ENCODE measurements at places on chromosomes 3 and 15.

DNA sequence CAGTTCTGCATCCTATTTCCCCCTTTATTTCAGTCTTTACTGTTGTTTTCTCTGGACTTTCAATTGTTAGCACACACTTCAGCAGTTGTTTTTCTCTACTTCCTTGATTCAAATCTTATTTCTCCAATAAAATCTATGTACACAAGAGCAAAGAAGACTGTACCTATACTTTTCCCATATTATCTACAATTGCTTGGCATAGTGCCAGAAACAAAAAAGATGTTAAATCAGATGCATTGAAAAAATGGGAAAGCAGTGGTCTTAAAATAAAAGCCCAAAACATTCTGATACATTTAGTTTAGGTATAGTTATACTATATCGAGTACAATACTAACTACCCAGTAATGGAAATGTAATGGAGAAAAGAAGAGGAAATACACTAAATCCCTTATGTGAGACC is 265.1 kb downstream of the UBE2E2 start:
- DNase-seq: no peak

GRCh38 chr3:129007792-129008191 is 6.7 kb downstream of the EFCC1 start:
- DNase-seq: no peak

DNA sequence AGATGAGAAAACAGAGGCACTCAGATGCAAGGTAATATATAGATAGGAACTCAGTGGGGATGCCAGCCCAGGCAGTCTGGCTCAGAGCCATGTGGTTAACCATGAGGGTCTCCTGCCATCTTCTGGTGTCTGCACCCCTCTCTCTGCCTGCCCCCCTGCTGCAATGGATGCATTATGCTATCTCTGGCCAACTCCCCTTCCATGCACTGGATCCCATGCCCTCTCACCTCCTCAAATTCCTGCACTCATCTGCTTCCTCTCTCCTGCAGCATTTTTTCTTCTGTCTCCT is 163.2 kb downstream of the STT3B start:
- no peak for DNase-seq

DNA sequence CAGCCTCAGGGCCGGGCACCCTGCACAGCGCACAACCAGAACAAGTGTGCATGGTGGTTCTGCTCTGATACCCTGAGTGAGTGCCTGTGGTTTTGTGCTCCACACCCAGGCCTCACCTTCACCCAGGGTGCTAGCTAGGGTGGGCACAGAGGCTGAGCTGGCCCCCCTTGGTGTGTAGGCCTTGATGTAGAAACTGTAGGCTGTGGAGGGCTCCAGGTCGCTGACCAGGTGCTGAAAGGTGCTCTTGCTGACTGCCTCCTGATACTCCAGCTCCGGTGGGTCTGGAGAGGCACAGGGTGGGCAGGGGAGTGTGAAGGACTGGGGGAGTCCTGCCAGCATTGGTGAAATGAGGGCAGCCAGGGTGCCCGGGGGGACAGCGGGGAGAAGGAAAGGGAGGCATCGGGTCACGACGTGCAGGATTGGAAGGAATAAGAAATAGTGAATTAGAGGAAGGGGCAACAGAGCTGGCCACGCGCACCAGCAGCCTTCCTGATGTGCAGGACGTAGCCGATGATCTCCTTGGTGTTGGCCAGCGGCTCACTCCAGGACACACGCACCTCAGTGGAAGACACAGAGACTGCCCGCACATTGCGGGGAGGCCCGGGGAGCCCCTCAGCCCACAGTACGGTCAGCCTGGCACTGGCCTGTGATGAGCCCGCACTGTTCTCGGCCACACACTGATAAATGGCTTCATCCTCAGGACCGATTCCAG is 26.6 kb downstream of the RNU5B-1 start:
- DNase-seq: no peak

DNA sequence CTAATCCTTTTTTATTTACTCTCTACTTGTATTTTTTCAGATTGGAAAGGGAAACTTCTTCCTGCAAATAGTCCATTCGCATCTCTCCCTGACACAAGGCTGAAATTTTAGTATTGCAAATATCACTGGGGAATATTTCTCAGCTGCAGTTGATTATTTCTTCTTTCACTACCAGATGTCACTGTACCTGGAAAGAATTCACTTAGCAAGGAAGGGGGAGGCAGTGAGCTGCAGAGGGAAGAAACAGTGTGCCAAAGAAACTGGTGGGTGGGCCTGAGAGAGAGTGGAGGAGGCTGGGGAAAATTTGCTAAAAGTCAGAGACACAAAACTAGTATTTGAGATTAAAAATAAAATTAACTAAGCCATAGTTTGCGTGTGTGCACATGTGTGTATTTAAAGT is 142.3 kb upstream of the STT3B start:
- DNase-seq: no peak

- DNase-seq: peak; percentile 91
Observed at GRCh38 chr3:55000546-55000945, 72.7 kb upstream of the LRTM1 start.

- peak; percentile 70 for DNase-seq
Observed at GRCh38 chr3:57397175-57398026, 104.9 kb upstream of the ASB14 start.

DNA sequence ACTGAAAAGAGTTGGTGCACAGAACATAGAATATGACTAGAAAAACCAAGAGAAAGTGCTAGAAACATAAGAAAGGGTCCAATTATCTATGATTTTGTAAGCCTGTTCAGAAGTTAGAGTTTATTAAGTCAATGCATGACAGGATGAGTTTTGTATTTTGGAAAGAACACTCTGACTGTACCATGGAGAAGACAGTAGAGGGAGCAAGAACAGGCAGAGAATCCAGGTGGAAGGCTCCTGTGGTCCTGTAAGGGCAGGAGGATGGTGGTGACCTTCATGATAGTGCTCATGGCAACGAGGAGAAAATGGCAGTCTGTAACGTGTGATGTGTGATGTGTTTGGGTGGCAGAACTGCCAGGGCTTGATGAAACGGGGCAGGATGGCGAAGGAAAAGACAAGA is 249.1 kb downstream of the CTNNB1 start:
- no peak for DNase-seq

DNA sequence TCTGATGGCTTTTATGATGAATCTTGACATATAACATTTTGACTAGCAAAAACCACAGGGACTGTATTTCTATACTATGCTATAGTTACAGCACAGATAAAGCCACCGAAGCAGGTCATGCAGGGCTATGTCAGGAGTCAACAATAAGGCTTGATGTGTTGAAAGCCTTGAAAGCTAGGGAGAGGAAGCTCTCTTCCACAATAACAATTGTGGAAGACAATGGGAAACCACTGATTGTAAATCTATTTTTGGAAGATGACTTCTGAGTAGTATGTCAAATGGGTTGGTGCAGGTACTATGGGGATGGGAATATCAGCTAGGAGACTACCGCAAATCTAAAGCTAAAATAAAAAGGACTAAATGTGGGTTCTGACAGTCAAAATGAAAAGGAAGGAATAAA is 4.0 kb upstream of the AQR start:
- no peak for DNase-seq

GRCh38 chr15:90540768-90541167 is 11.0 kb downstream of the CRTC3 start:
- no peak for DNase-seq

DNA sequence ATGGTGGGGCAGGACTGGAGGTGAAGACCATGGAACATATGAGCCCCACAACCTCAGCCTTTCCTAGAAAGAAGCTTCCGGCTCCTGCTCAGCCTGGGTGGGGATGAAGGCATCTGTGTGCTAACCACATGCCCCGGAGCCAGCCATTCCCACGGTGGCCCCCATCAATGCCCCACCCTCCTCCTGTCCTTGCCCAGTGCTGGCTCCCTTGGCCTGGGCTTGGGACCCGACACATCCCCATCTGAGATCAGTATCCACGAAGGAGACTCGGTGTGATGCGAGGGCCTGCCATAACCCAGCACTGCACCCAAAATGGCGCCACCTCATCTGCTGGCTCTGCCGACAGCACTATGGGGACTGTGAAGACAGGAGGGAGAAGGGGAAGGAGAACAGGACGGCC is 16.5 kb upstream of the PLXND1 start:
- DNase-seq: no peak

GRCh38 chr3:13626396-13626795 is 77.5 kb downstream of the FBLN2 start:
- no peak for DNase-seq

GRCh38 chr3:102125994-102126368 is 276.7 kb downstream of the NFKBIZ start:
- no peak for DNase-seq

GRCh38 chr3:16608816-16609215 is 3.6 kb upstream of the DAZL start:
- DNase-seq: no peak

GRCh38 chr3:62587169-62587568 is 213.8 kb upstream of the FEZF2 start:
- DNase-seq: no peak

DNA sequence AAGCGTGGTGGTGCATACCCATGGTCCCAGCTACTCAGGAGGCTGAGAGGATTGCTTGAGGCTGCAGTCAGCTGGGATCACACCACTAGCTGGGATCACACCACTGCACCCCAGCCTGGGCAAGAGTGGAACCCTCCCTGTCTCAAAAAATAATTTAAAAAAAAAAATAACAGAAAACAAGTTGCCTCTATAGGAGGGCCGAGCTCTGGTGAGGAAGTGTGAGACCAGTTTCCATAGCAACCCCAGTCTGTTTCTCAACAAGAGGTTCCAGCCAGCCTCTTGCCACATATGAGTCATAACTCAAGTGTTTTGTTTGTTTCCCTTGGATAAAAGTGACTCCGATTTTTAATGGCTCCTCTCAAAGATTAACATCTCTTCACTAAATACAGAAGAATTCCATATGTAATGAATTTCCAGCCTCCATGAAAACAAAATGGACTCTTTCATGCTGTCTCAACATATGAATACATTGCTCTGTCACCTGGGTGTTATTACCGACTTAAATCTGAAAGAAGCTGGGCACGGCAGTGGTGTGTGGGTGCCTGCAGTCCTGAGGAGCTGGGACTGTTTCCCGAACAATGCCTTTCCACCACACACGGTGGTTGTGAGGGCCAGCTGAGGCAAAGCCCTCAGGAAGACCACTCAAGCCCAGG is 19.7 kb downstream of the TMEM43 start:
- peak; percentile 95 for DNase-seq

DNA sequence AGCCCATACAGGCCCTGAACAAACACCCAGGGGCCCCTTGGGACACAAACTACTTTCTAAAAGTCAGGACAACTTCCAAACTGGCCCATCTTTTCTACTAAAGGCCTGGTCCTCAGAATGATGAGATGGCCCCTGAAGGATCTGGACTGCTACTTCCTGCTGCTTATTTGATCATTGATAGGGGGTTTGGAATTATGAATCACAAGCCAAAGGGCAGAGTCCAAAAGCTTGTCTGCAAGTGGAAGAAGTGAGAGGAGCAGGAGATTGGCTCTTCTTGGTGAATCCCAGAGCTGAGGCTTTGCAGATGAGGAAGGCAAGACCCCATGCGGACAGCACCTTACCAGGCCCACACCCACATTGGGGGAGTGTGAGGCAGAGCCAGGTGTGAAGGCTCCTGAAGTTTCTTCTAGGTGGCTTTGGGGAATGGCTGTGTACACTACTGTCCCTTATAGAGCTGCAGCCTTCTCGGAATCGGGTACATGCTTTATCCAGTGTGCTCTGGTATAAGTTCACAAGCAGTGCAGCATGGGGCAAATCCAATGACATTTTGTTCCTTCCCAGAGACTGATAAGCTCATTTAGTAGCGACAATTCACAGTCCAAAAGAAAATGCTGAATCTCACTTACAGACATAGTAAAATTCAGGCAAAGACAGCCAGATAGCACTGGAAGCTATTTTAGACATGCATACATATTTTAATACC is 133.1 kb downstream of the RORA start:
- no peak for DNase-seq

GRCh38 chr3:147371771-147372340 is 34.5 kb downstream of the ZIC4 start:
- no peak for DNase-seq

GRCh38 chr3:151356794-151357462 is 27.6 kb upstream of the P2RY13 start:
- no peak for DNase-seq

DNA sequence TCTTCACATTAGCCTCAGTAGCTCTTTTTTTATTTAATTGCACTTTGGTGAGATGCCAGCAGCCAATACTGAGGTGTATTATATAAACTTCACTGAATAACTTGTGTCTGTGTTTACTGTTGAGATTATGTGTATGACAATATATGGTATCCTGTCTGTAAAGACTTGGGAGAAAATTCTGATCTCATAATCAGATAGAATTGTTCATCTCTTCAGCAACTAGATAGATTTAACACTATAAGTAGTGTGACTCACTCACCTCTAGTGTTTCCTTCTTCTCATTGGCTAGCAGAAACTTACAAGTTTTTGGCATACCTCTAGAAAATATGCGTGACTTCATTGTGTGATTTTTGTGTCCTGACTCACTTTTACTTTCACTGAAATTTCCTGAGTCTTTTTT is 67.6 kb upstream of the TGFBR2 start:
- DNase-seq: peak; percentile 66

- DNase-seq: peak; percentile 14
Observed at GRCh38 chr3:108552267-108553159, 36.7 kb downstream of the CIP2A start.

DNA sequence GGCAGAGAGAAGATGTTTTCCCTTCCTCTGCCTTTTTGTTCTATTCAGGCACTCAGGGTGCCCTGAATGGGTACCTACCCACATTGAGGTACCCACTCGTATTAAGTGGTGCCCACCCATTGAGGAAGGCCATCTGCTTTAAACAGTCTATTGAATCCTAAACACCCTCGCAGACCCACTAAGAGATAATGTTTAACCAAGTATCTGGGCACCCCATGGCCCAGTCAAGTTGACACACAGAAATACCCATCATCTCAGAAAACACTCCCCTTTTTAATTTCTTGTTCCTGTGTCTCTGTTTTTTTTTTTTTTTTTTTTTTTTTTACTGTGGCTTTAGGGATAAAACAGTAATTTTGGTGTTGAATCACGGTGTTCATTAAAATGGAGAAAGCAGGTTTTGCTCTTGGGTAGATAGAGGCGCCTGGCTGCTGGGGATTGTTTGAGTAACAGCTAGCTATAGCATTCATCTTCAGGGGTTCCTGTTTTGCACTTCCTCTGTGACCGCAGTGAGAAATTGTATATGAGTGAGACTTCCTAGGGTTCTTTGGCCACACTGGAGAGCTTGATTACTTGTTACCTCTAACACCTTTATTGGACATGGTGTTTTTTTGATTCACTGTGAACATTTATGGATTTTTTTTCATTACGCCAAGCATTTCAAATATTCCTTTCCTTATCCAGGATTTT is 259.1 kb downstream of the PTPRG start:
- DNase-seq: no peak

All from AG20443 (cell line).